ENCODE measurements at places on chromosomes 5 and 9. TPM values are rescaled to one million over a fixed set of nuclear protein-coding genes. Genes with fewer than 3 reads are reported as not detected.

Gene CAMK2A
- 1.0 TPM for total RNA-seq

Gene ZNF462
- 3.8 TPM for total RNA-seq

Gene DDX4
- not detected for total RNA-seq

Gene SOHLH1
- total RNA-seq = not detected

Gene UBE2B
- 66.6 TPM for total RNA-seq

Gene XRCC4
- total RNA-seq = 9.1 TPM

Gene FCN2
- total RNA-seq = not detected

Gene FBXO10
- total RNA-seq = 6.6 TPM

Gene BSPRY
- not detected for total RNA-seq

Gene NNT
- total RNA-seq = 11.7 TPM

Gene PIP5K1B
- total RNA-seq = not detected

Gene PCDH12
- not detected for total RNA-seq

Gene CDC20B
- 0.09 TPM for total RNA-seq
